ENCODE measurements at places on chromosomes 11 and 22. TPM values are rescaled to one million over a fixed set of nuclear protein-coding genes. Genes with fewer than 3 reads are reported as not detected.

Gene CABP4
- 0.58 TPM for total RNA-seq

Gene F2
- 0.35 TPM for total RNA-seq

Gene OR51B5
- 2.3 TPM for total RNA-seq

Gene MUC5AC
- total RNA-seq, result 0.18 TPM

Gene KRTAP5-9
- 0.23 TPM for total RNA-seq

Gene GVQW3
- 7.9 TPM for total RNA-seq

Gene ALDH3B2
- total RNA-seq, result 2.1 TPM

Gene OR56A1
- total RNA-seq, result 0.12 TPM

Gene THY1
- 39.7 TPM for total RNA-seq

Gene MRGPRX4
- not detected for total RNA-seq

Gene ZNRF3
- 27.7 TPM for total RNA-seq

Gene DMC1
- total RNA-seq, result 2.9 TPM

Gene CELSR1
- 32.1 TPM for total RNA-seq

Gene ANO9
- total RNA-seq, result 12.8 TPM

Gene KDM4D
- 2.6 TPM for total RNA-seq

Gene ARFIP2
- total RNA-seq, result 44.1 TPM

Gene C1QTNF5
- total RNA-seq, result 39.0 TPM

Gene NRGN
- 4.1 TPM for total RNA-seq

Gene ISX
- 0.06 TPM for total RNA-seq

Gene KIF18A
- total RNA-seq, result 8.8 TPM

Gene IRAG1
- total RNA-seq, result 11.2 TPM

Gene PATE2
- not detected for total RNA-seq

Gene CLP1
- 10.5 TPM for total RNA-seq

Gene TEX54
- not detected for total RNA-seq

Gene APOBEC3C
- 4.4 TPM for total RNA-seq

Gene PICK1
- total RNA-seq, result 32.1 TPM

Gene ZNF215
- total RNA-seq, result 2.2 TPM

Gene RASD2
- total RNA-seq, result 1.2 TPM
